Chondrocyte (in vitro differentiated cells): ENCODE measurements at places on chromosomes 13 and 19.

GRCh38 chr13:108755083-108755482, 125.7 kb downstream of the MYO16 start:
- no peak for DNase-seq

GRCh38 chr13:29428310-29429181, 166.9 kb downstream of the SLC7A1 start:
- no peak for DNase-seq

- no peak for DNase-seq
These were observed 111.9 kb downstream of the EFNB2 start for GRCh38 chr13:106423530-106423929.

GRCh38 chr19:23440791-23441190, 45.5 kb upstream of the ZNF91 start:
- no peak for DNase-seq

GRCh38 chr13:67008075-67008668, 222.0 kb downstream of the PCDH9 start:
- DNase-seq: no peak
